Activated T-cell treated with anti-CD3 and anti-CD28 coated beads, Interleukin-2, amount 50 U/mL, for 4 hours (primary cell): ENCODE measurements at places on chromosomes 16 and 17.
A peak's percentile ranks its signal among the peaks of the same experiment; 100 is the strongest.

- DNase-seq, result peak; percentile 28
Measured at GRCh38 chr16:10256784-10257641, 74.8 kb upstream of the GRIN2A start.

DNA sequence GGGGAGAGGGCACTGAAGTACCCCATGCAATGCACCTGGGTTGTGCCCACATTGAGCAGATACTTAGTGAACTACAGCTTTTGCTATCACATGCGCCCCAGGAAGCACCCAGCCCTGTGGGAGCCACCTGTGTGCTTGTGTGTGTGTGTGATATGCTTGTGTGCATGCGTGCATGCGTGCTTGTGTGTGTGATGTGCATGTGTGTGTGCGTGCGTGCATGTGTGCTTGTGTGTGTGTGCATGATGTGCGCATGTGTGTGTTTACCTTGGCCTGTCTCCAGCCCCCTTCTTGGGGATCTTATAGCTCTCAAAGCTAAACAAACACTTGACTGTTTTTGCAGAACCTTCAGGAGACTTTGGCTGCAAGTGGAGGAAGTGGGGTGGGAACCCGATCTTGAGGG is 841 bp downstream of the C16orf89 start:
- DNase-seq, result no peak

DNA sequence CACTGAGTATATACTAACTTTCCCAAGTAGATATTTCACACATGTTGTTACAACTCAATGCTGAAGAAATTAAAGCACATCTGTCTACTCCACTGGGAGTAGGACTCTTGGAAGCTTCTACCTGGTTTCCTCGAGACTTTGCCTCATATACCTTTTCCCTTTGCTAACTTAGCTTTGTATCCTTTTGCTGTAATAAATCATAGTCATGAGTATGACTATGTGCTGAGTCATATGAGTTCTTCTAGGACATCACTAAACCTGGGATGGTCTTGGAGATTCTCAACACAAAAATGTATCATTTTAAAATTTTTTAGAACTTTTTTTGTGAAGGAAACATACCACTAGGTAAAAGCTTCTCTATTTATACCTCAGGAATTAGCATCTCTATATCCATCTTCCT is 39.8 kb downstream of the ABCA5 start:
- DNase-seq, result no peak

GRCh38 chr17:75996665-75997590 is 3.7 kb upstream of the CDK3 start:
- no peak for DNase-seq

DNA sequence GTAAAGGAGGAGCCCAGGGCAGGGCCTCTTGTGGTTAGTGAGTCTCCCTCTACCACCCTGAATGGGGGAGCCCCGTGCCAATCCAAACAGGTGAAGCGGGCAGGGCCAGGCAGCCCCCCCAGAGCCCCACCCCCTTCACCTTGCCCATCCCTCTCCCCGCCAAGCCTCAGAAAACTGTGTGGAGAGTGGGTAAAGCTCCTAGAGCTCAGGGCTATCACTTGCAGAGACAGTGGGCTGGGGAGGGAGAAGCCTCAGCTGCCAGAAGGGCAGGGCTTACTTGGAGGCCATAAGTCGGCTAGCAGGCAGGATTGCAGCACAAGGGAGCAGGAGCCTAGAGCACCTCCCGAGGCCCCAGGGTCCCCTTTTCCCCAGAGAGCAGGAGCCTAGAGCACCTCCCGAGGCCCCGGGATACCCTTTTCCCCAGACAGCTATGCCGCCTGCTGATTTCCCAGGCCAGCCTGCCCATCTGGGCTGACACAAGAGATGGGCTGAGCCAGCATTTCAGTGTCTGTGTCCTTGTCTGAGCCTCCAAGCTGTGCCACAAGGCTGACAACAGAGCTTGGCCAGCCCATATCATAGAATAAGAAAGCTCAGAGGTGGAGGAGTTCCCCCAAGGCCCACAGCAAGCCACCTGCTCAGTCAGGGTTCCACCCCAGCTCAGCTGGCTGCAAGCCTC is 6.7 kb upstream of the KRT14 start:
- DNase-seq, result no peak

DNA sequence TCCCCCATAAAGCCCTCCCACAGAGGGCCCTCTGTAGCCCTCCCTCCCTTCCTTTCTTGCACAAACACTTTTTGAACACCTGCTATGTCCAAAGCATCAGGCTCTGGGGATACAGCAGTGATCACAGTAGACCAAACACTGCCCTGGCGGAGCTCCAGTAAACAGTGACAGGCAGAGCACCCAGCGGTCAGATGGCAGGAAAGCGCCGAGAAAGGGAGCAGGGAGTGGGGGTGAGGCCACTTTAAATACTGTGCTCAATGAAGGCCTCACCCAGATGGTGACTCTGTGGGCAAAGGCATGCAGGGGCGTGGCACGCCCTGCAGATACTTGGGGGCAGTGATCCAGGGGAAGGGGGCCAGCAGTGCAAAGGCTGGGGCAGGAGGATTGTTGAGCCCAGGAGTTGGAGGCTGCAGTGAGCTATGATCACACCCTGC is 7.6 kb downstream of the PRR29 start:
- DNase-seq, result no peak

DNA sequence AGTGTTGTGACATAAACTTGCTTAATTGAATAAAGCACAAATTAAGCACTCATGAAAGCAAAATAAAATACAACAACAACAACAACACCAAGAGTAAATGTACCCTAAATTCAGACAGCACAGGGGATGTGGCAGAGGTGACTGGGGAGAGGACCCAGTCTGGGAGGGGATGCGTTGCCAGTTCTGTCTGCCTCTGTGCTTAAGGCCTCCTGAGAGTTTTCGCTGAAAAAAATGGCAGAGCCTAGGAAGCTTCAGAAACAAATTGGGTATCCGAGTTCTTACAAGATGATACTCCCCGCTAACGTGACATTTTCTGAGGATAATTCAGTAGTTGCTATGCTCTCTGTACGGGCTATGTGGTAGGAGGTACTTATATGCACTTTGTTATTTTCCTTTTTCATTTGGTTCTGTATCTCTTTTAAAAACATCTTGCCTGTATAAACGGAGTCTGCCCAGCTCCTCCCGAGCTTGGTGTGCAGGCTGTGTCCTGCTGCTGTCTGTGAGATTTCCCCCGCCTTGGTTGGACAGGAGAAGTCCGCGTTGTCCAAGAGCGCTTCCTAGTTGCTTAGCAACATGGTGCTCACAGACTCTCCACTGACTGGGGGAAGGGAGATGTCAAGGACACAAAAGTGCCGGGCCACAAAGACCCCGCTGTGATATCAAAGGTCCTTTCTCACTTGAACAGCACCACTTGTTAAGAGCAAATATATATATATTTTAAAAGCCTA is 134.2 kb upstream of the CPHXL start:
- no peak for DNase-seq

GRCh38 chr16:57906382-57907316 is 64.3 kb downstream of the CNGB1 start:
- no peak for DNase-seq

DNA sequence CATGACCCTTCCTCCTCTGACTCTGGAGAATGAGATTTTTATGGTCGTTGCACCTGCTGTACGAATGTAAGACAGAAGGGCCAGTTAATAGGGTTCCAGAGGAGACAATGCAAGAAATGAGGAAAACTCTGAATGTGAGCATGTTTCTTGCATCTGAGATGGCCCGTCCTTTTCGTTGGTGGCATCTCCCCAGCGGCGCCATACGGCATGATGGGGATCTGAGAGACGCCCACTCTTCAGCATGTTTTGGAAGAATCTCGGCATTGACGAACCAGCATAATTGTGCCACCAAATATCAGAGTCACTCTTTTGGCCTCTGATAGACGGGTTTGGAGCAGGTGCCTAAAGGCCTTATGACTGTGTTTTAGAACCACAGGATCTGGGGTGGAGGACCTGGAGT is 126.5 kb upstream of the RCVRN start:
- no peak for DNase-seq

- DNase-seq, result no peak
Measured at GRCh38 chr16:89848974-89849373, 20.7 kb downstream of the SPIRE2 start.

GRCh38 chr16:74104022-74104421 is 192.6 kb upstream of the PSMD7 start:
- no peak for DNase-seq

- no peak for DNase-seq
Measured at GRCh38 chr17:66340720-66341119, 38.3 kb downstream of the PRKCA start.

DNA sequence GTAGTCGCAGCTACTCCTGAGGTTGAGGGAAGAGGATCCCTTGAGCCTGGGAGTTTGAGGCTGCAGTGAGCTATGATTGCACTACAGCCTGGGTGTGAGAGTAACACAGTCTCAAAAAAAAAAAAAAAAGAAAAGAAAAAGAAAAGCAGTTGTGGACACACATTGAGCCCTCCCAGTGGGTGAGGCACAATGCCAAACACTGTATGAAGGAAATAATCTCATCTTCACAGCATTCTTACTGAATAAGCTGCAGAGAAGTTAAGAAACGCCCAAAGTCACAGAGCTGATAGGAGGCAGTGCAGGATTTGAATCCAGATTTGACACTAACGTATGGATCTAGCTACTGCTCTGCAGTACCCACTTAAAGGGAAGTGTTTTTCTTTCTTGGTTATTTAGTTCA is 5.9 kb upstream of the LYZL6 start:
- no peak for DNase-seq

DNA sequence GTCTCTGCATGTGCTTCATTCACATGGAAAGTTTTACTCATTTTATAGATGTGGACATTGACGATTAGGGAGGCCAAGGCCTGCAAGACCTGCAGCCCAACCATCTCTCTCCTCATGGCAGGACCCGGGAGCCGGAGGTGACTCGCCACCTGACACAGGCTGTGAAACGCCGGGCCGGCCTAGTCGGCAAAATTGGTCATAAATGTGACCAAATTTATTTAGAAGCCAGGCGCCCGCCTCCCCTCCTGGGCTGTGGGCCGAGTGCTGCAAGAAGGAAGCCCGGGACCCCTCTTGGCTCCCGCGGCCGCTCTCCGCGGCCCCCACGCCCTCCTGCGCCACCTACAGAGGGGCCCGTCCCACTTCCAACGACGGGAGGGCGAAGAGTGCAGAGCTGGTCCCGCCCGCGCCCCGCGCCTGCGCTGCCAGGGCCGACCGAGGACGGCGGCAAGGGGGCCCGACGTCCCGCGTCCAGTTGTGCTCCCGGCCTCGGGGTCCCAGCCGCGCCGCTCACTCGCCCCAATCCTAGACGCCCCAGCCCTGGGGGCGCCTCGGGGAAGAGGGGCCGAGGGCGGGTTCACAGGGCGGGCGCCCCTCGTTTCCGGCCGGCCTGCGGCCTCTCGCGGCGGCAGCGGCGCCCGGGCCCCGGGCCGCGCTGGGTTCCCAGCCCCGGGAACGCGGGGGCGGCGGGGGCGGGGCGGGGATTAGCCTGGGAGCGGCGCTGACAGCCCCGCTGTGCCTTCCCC is 47.5 kb downstream of the WNT3 start:
- DNase-seq, result no peak
